ENCODE measurements at places on chromosomes 13 and 19.

- DNase-seq = no peak
Measured at GRCh38 chr13:32224916-32225315, 90.2 kb downstream of the ZAR1L start.

GRCh38 chr19:50313812-50314536 is 15.2 kb downstream of the KCNC3 start:
- DNase-seq = no peak

- DNase-seq = no peak
Measured at GRCh38 chr19:10920288-10920655, 8.2 kb downstream of the YIPF2 start.

GRCh38 chr13:27854606-27855005 is 62.3 kb downstream of the GSX1 start:
- DNase-seq = no peak

DNA sequence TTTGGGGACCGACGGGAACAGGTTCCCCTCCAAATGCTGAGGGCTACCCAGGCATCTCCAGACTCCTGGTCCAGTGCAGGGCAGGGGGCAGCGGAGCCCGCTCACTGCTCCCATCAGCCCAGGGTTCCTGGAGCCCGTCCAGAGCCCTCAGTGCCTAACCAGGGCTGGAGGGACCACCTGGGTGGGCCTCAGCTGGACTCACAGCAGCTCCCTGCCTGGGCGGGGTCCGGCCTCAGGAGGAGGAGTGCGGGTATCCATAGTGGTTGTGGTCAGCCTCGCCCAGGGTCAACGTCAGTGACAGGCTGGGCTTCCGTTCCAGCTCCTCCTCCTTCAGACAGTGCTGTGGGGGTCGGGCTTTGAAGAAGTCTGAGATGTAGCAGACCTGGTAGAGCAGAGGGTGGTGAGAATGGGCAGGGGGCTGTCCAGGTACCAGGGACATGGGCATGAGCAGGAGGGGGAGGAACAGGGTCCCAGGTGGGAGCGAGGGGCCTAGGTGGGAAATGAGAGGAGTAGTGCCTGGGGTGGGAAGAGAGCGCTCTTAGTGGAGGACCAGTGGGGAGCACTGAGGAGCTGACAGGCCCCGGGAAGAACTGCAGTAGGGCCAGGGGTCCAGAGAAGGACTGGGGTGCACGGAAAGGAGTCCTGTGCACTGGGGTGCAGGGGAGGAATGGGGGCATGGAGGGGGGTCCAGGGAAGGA is 9.9 kb downstream of the PLPP2 start:
- no peak for DNase-seq

DNA sequence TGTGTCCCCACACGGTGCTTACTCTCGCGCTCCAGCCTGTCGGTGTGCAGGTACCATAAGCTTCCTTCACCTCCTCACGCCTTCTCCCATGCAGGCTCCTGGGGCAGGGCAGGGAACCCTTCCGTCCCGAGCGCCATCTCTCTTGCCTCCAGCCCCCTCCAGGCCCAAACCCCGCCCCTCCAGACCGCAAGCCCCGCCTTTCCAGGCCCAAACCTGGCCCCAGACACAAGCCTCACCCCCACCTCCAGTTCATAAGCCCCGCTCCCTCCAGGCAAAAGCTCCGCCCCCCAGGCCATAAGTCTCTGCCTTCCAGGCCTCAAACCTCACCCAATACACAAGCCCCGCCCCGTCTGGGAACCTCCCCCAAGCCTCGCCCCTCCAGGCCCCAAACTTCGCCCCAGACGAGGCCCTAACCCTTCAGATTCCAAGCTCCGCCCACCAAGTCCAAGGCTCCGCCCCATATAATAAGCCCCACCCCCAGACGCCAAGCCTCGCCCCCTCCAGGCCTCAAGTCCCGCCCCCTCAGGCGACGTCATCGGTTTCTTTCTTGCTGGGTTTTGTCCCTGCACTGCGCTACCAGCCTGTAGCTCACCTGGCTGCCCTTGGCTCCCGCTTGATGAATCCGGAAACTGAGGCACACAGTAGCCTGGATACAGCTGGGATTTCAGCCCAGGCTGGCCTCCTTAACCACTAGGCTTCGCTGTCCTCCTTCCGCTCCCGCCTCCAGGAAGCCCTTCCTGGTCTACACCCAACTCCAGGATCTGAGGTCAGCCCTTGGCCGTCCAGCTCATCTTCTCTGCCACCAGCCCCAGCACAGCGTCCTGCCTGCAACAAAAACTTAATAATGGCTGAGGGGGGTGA is 16.1 kb downstream of the MKNK2 start:
- peak; percentile 98 for DNase-seq

- DNase-seq = no peak
Measured at GRCh38 chr13:20721058-20721453, 17.6 kb downstream of the IL17D start.

- no peak for DNase-seq
Measured at GRCh38 chr13:110644892-110645521, 29.7 kb downstream of the NAXD start.

GRCh38 chr13:66359910-66360552 is 870.1 kb downstream of the PCDH9 start:
- no peak for DNase-seq

GRCh38 chr19:9645472-9645871 is 24.4 kb upstream of the ZNF561 start:
- peak; percentile 25 for DNase-seq

- DNase-seq = no peak
Measured at GRCh38 chr13:108834193-108834592, 204.8 kb downstream of the MYO16 start.

DNA sequence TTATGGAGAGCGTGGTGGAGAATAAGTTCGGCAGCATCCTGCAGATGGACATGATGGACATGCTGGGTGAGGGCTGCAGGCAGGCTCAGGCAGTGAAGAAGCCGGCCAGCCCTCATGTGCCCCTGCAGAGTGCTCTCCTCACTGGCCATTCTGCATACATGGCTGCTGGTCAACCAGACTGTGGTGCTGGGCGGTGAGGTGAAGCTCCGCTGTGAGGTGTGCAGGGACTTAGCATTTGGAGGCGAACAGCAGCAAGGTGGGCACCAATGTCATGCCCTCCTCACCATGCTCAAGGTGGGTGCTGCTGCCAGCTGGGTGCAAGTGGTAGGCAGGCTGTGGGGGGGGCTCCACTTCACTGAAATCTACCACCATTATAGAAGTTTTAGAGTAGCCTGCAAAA is 5.7 kb upstream of the ZNF492 start:
- DNase-seq = no peak

GRCh38 chr19:7535998-7536695 is 630 bp downstream of the PNPLA6 start:
- peak; percentile 30 for DNase-seq

DNA sequence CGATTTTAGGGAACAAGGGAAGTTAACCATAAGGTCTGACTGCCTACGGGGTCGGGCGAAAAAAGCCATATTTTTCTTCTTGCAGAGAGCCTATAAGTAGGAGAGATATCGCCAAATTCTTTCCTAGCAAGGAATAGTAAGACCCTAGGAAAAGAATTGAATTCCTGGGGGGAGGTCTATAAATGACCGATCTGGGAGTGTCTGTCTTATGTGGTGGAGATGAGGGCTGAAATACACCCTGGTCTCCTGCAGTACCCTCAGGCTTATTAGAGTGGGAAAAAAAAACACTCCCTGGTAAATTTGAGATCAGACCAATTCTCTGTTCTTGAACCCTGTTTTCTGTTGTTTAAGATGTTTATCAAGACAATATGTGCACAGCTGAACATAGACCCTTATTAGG is 447.5 kb upstream of the ATXN8OS start:
- DNase-seq = no peak

DNA sequence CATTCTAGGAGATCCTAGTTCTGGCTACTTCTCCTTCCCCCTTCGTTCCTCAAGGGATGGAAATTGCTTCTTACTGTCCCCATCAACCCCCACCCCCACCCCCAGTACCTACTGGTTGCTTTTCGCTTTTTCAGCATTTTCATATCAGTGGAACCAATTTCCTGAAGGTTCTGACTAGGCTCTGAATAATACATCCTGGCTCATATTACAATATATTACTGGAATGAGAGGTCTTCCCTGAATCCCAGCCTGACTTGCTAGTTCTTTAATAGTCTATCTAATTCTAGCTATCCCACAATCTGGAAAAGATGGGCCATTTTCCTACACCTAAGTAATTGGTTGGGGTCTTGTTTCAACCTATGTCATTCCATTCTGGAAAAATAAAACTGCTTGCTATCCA is 207.4 kb downstream of the COG6 start:
- DNase-seq = no peak

DNA sequence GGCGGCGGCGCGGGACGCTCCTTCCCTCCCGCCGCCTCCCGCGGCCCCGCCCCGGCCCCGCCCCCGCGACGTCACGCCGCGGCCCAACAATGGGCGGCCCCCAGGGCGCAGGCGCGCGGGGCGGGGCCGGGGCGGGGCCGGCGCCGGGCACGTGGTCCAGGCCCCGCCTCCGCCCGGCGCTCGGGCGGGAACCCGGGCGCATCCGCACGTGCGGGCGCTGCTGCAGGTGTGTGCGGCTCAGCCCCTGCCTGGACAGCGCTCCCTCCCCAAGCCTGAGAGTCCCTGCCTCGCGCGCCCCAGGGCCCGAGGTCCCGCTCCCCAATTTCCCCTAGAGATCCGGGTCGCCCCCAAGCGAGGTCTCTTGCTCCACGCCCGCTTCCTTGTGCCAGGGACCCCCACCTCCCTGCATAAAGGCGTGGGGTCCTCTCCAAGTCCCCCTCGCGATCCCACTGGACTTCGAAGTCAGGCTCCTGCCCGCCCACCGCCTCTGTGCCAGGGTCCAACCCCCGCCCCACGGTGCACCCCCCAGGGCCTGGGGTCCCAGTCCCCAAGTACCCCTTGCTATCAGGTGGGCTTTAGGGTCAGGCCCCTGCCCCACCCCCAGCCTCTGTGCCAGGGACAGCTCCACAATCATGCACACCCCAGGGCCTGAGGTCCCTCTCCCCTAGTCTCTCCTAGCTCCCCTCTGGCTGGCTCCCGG is at the start of gene MEX3D:
TSS of gene MEX3D (minus strand) at position 6 of the 700 bp plus-strand sequence. CDS start 267 bp downstream, outside the sequence.
- peak; percentile 98 for DNase-seq

- no peak for DNase-seq
Measured at GRCh38 chr13:73803997-73804396, 330.2 kb downstream of the KLF12 start.

- no peak for DNase-seq
Measured at GRCh38 chr13:95253033-95253432, 48.2 kb downstream of the ABCC4 start.

Measured in K562 (cell line).